ENCODE measurements at places on chromosomes 3 and 15.

- H3K27me3 ChIP-seq: no peaks in the 10 kb centered on the region
- H3K36me3 ChIP-seq: peaks cover 8% of the 10 kb centered on the region
- no peaks in the 10 kb centered on the region for H3K4me1 ChIP-seq
- H3K27ac ChIP-seq: no peak overlapping the region
- H3K4me3 ChIP-seq: no peak overlapping the region
- DNase-seq: no peak
These were observed 49.2 kb downstream of the NBEAL2 start for GRCh38 chr3:47028667-47029066.

- no peaks in the 10 kb centered on the region for H3K27me3 ChIP-seq
- H3K4me3 ChIP-seq: no peak overlapping the region
- DNase-seq: no peak
- H3K27ac ChIP-seq: no peak overlapping the region
- H3K4me1 ChIP-seq: no peaks in the 10 kb centered on the region
These were observed 175.1 kb downstream of the VGLL3 start for GRCh38 chr3:86815880-86816279.

DNA sequence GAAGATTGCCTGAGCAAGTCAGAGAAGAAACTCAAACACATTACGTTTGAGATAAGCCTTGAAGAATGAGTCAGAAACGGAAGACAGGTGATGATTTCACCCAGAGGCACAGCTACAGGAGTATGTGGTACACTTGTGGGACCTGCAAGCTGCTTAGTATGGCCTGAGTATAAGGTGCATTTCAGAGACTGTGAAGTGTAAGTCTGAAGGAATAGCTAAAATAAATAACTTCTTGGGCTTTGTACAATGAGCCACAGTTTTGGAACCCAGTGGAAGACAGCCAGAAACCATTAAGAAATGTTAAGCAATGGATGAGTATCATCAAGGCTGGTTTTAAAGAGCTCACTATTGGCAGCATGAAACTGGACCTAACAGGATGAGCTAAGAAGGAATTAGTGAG, 826.2 kb downstream of the ROBO1 start:
- H3K4me1 ChIP-seq: no peaks in the 10 kb centered on the region
- H3K36me3 ChIP-seq: no peaks in the 10 kb centered on the region
- no peak for DNase-seq
- no peak overlapping the region for H3K27ac ChIP-seq
- H3K4me3 ChIP-seq: no peak overlapping the region

DNA sequence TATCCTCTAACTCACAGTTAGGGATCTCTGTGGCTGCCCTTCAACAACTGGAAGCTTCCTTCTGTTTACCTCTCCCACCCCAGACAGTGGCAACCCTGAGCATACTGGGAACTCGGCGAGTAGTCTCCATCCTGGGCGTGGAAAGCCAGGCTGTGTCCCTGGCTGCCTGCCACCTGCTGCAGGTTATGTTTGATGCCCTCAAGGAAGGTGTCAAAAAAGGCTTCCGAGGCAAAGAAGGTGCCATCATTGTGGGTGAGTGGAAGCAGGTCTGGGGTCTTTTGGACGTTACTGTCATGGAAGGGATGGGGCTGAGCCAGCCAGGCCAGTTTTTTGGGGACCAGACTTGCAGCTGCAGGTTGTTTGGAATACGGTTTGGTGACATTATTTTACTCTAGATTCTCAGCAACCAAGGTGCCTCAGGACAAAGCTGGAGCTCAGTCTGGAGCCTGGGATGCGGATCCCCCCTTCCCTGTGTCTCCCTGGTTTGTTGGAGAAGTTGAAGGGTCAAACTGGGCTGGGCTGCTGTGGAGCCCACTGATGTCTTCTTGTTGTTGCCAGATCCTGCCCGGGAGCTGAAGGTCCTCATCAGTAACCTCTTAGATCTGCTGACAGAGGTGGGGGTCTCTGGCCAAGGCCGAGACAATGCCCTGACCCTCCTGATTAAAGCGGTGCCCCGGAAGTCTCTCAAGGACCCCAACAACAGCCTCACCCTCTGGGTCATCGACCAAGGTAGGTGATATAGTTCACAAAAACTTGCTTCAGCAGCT, 7.5 kb downstream of the UNC45A start:
- DNase-seq: no peak
- H3K36me3 ChIP-seq: no peaks in the 10 kb centered on the region
- H3K4me3 ChIP-seq: no peak overlapping the region
- H3K4me1 ChIP-seq: no peaks in the 10 kb centered on the region

- H3K36me3 ChIP-seq: no peaks in the 10 kb centered on the region
- no peaks in the 10 kb centered on the region for H3K4me1 ChIP-seq
- DNase-seq: no peak
- H3K27ac ChIP-seq: no peak overlapping the region
- no peaks in the 10 kb centered on the region for H3K27me3 ChIP-seq
- H3K4me3 ChIP-seq: no peak overlapping the region
These were observed 242.4 kb downstream of the CD47 start for GRCh38 chr3:107848351-107848915.
